ENCODE measurements at places on chromosomes 1 and 21.

DNA sequence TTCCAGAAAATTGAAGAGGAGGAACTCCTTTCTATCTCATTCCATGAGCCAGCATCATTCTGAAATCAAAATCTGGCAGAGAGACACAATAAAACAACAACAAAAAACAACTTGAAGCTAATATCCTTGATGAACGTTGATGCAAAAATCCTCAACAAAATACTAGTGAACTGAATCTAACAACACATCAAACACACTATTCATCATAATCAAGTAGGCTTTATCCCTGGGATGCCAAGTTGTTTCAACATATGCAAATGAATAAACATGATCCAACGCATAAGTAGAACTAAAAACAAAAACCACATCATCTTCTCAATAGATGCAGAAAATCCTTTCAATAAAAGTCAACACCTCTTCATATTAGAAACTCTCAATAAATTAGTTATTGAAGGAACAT lies 335.3 kb upstream of the BRINP3 start:
- DNase-seq: no peak

- DNase-seq: no peak
Measured at GRCh38 chr21:45200581-45201296, 87.0 kb downstream of the POFUT2 start.

GRCh38 chr1:65197636-65198035 lies 49.6 kb downstream of the AK4 start:
- DNase-seq: no peak

GRCh38 chr1:115534106-115534505 lies 107.7 kb upstream of the VANGL1 start:
- DNase-seq: no peak

- no peak for DNase-seq
Measured at GRCh38 chr21:28464988-28465387, 527.7 kb downstream of the LTN1 start.

DNA sequence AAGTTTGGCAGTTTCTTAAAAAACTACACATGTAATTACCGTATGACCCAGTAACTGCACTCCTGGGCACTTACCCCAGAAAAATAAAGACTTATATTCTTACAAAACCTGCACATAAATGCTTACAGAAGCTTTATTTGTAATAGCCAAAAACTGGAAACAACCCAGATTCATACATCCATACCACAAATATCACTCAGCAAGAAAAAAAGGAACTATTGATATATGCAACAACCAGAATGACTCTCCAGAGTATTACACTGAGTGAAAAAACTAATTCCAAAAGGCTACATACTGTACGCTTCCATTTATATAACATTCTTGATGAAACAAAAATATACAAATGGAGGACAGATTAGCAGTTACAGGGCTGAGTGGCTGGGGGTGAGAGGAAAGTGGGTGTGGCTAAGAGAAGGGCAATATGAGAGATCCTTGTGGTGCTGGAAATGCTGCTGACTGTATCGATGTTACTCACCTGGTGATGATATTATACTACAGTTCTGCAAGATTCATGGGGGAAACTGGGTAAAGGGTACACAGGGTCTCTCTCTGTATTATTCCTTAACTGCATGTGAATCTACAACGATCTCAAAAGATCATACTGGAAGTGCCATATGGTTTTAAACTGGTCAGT lies 96.0 kb upstream of the GNG4 start:
- DNase-seq: no peak

DNA sequence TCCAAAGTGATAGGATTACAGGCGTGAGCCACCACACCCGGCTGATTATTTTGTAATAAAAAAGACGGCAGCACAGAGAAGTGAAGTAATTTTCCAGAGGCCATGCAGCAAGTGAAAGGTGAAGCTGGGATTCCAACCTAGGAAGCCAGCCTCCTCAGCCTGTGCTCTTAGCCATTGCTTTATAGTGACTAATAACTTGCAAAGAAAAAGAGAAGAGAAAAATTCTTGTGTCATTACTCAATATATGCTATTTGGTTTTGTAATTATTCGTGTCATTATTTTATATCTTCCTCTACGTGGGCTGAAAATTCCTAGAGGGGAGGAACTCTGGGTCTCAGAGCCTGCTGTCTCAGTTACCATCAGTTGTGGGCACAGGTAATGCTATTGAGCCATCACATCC lies 1.6 kb upstream of the IER5 start:
- no peak for DNase-seq

DNA sequence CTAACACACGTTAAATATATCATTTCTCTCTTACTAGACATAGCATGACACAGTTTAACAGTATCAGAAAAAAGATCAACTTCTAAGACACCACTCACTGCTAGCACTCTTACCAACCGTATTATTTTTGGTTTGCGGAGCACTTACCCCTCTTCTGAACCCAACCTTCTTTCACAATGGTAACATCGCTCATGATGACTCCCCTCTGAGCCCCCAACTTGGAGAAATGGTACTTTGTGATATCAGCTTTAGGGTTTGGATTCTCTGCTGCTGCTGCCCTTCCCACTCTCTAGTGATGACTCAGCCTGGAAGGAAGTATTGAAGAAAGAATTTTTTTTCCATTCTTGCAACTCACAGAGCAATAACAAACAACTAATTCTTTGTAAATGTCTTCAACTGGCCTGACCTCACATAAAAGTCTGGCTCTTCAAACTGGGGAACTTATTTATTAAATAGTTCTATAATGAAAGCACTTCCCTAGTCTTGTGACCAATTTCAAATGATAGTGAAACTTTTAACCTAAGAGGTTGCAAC lies 7.0 kb downstream of the AKT3 start:
- no peak for DNase-seq

All from GOT3 (cell line).